Fibroblast of lung (primary cell): ENCODE measurements at places on chromosomes 3 and 15. TPM values are rescaled to one million over a fixed set of nuclear protein-coding genes. Genes with fewer than 3 reads are reported as not detected.

DNA sequence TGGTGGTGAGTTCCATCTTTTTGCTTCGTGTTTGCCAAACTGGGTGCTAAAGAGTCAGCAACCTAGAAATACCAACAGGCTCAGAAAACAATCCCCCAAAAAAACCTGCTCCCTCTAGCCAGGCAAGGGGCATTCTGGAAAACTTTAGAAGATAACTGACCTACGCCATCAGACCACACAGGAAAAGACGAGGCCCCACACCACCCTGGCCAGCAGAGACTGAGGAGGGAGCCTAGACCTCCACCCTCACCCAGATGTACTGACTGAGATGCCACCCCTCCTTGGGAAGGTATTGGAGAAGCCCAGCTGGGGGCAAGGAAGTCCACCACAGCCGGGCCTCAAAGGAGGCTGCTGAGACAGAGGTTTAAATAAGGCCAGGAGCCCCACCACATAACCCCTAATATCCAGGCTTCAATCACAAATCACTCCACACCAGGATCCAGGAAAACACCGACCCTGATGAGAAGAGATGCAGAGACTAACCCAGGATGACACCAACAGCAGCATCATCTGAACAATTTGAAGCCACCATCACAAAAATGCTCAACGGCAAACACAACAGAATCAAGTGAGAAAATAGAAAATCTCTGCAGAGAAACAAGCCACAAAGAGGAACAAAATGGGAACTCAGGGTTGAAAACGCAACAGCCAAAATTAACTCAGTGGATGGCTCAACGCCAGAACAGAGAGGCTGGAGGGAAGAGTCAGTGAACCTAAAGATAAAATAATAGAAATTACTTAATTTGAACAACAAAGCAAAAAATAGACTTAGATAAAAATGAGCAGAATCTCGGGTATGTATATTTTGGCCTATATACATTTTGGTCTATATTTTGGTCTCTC is 61.0 kb downstream of the TPRA1 start:
- no peak overlapping the region for H3K27ac ChIP-seq
- H3K4me1 ChIP-seq: no peaks in the 10 kb centered on the region
- peaks cover 6% of the 10 kb centered on the region for H3K27me3 ChIP-seq
- no peaks in the 10 kb centered on the region for H3K36me3 ChIP-seq

DNA sequence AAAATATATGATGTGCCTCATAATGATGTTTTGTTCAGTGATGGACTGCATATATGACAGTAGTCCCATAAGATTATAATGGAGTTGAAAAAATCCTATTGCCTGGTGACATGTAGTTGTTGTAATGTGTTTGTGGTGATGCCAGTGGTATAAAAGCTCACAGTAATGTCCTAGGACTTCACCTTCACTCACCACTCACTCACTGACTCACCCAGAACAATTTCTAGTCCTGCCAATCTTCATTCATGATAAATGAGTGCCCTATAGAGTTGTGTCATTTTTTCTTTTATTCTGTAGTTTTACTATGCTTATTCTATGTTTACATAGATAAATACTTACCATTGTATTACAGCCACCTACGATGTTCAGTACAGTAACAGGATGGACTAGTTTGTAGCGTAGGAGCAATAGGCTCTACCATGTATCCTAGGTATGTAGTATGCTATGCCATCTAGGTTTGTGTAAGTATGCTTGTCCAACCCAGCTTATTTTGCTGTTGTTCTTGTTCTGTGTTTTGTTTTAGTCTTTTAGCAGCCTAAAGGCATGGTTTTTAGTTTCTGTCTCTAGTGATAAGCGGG is 88.5 kb upstream of the LRRFIP2 start:
- no peak overlapping the region for H3K4me3 ChIP-seq
- H3K27ac ChIP-seq: no peak overlapping the region
- no peak for DNase-seq
- no peaks in the 10 kb centered on the region for H3K27me3 ChIP-seq
- no peaks in the 10 kb centered on the region for H3K4me1 ChIP-seq

DNA sequence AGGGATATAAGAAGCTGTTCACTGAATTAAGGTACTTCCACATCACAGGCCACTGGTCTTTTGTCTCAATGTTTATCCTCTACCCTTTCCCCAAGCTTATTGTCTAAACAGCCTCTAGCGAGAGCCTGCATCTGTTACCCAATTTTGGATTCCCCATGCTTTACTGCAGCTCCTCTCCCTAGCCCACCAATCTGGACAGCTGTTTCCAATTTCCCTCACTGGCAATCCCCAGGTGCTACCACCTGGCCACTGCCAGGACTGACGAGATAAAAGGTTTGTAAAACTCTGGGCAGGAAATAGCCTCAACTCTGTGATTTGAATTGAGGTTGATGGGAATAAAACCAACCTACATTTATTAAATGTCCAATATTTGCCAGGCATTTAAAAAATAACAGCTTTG is 58.0 kb upstream of the TEX9 start:
- no peak overlapping the region for H3K27ac ChIP-seq
- H3K4me1 ChIP-seq: no peaks in the 10 kb centered on the region
- DNase-seq: no peak
- no peaks in the 10 kb centered on the region for H3K27me3 ChIP-seq
- H3K4me3 ChIP-seq: no peak overlapping the region

Gene IL17RE
- 0.26 and 0.99 TPM in 2 replicates for total RNA-seq

- no peak overlapping the region for H3K4me3 ChIP-seq
- no peak for DNase-seq
- H3K27me3 ChIP-seq: peaks cover 19% of the 10 kb centered on the region
- no peak overlapping the region for H3K27ac ChIP-seq
- peaks cover 12% of the 10 kb centered on the region for H3K4me1 ChIP-seq
Measured at GRCh38 chr3:186828340-186828739, 14.2 kb upstream of the ADIPOQ start.

DNA sequence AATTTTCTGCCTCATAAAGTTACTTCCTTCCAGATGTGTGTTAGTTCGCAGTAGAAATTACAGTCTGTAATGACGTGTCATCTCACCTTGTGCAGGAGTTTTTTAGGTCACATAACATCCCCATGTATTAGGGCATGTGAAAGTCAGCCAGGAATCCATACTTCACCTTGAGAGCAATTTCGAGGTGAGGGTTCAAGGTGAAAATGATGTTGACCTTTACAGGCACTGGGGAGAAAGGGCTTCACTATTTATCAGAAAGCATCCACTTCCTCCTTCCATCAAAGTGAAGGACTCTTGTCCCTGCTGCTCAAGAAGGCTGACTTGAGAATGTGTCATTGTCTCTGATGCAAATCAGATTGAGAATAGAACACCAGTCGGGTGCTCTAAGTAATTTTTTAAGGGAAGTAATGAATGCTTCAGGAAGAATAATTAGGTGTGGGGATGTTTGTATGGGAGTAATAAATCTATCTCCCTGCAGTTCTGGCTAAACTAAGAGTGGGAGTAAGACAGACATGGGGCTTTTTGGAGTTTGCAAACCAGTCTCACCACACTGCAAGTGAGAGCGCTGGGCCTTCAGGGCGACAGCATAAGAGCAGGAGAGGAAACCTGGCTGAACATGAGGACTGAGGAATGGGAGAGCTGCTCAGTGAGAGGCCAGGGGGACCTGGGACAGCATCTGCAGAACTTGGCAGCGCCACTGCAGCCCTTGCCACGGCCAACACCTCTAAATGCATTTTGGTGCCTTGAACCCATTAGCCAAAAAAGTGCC is 85.9 kb upstream of the IL12A start:
- no peaks in the 10 kb centered on the region for H3K27me3 ChIP-seq
- H3K36me3 ChIP-seq: peaks cover 1% of the 10 kb centered on the region
- DNase-seq: no peak

DNA sequence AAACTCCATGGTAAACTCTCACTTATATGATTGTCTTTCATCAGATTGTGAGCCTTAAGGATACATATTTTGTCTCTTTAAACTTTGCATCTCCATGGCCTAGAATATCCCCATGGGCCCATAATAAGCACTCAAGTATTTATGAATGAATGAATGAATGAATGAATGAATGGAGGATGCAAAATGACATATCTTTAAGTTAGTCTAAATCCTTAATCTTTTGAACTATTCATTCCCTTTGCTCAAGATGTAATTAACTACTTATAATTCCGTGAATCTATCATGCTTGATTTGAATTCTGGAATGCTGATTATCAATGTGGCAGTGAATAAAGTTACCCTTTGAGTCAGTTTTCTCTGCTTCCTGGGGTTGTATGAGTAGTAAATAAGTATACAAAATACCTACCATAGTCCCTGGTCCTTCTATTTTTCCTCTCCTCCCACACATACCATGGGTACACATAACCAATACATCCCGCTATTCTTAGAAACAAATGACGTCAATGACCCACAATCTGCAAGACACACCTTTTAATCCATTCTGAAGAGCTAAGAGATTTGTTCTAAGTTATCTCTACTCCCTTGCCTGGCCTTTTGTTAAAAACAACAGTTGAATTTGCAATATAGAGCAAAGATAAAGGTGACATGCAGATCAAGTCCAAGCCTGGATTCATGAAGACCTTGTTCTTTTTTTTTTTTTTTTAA is 94.5 kb downstream of the FBN1 start:
- H3K4me1 ChIP-seq: peaks cover 35% of the 10 kb centered on the region
- H3K36me3 ChIP-seq: peaks cover 2% of the 10 kb centered on the region
- no peaks in the 10 kb centered on the region for H3K27me3 ChIP-seq

GRCh38 chr3:146322216-146322817 is 71.4 kb upstream of the PLSCR4 start:
- no peak for DNase-seq
- no peaks in the 10 kb centered on the region for H3K36me3 ChIP-seq
- H3K4me3 ChIP-seq: no peak overlapping the region
- no peaks in the 10 kb centered on the region for H3K27me3 ChIP-seq
- H3K27ac ChIP-seq: no peak overlapping the region

- no peaks in the 10 kb centered on the region for H3K27me3 ChIP-seq
- DNase-seq: peak; percentile 6
- no peaks in the 10 kb centered on the region for H3K4me1 ChIP-seq
Measured at GRCh38 chr3:180467177-180467576, 134.8 kb upstream of the TTC14 start.

Gene PEX5L
- total RNA-seq: 0.51 and 5.9 TPM in 2 replicates

Gene SENP2
- total RNA-seq: 23.6 and 26.9 TPM in 2 replicates

Gene GOLGA6L9
- total RNA-seq: 1.5 TPM in 2 replicates

Gene TUSC7
- not detected in 2 replicates for total RNA-seq

- no peak overlapping the region for H3K4me3 ChIP-seq
- H3K4me1 ChIP-seq: no peaks in the 10 kb centered on the region
- H3K27me3 ChIP-seq: no peaks in the 10 kb centered on the region
- DNase-seq: peak; percentile 8
- no peaks in the 10 kb centered on the region for H3K36me3 ChIP-seq
Measured at GRCh38 chr3:171614318-171614921, 154.2 kb upstream of the TNIK start.

GRCh38 chr3:109353057-109353456 is 15.7 kb upstream of the DPPA4 start:
- DNase-seq: peak; percentile 63
- H3K27me3 ChIP-seq: no peaks in the 10 kb centered on the region
- H3K27ac ChIP-seq: no peak overlapping the region
- no peaks in the 10 kb centered on the region for H3K4me1 ChIP-seq
- H3K4me3 ChIP-seq: no peak overlapping the region

DNA sequence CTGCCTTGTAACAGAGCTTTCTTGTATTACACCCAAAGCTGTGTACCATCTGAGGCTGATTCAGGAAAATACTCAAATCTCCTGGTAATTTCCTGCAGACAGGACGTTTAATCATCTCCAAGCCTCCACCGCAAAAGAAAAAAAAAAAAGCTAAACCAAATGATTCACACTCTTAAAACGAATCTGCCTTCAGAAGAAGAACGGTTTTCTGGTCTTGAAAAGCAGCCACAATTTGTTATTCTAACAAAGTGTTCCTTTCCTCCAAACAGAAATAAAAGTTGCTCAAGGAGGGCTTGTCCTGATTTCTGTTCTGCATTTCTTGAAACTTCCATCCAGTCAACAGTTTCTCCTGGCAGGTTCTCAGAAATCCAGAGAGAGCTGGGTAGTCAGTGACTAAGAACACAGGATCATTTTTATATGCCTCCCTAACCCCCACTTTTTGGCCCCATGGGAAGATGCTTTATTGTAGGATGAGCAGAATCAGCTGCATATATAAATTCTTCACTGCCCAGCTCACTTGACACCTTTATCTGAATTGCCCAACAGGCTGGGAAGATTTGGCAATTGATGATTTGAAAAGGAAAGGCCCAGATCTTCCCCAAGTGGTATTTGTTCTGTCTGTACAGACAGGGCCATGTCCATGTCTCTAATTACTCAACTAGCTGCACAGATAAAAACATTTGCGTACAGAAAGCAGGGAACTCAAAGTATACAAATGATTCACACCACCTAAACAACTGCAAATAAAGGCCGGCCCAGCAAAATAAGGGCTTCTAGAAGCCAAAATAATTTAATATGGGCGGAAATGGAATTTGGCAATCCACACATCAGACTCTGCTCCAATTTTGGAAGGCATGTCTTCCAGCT is 41.0 kb upstream of the PRICKLE2 start:
- peak; percentile 97 for DNase-seq
- H3K4me1 ChIP-seq: peaks cover 14% of the 10 kb centered on the region
- peak overlapping the region; percentile 78 for H3K4me3 ChIP-seq

- no peak overlapping the region for H3K4me3 ChIP-seq
- H3K27ac ChIP-seq: no peak overlapping the region
- H3K27me3 ChIP-seq: peaks cover 10% of the 10 kb centered on the region
- H3K4me1 ChIP-seq: no peaks in the 10 kb centered on the region
- no peaks in the 10 kb centered on the region for H3K36me3 ChIP-seq
- DNase-seq: no peak
Measured at GRCh38 chr15:89341316-89342005, 6.8 kb upstream of the POLG start.

GRCh38 chr3:77001062-77001701 is 38.7 kb upstream of the ROBO2 start:
- no peak overlapping the region for H3K27ac ChIP-seq
- no peaks in the 10 kb centered on the region for H3K36me3 ChIP-seq
- peak; percentile 28 for DNase-seq
- no peak overlapping the region for H3K4me3 ChIP-seq
- no peaks in the 10 kb centered on the region for H3K27me3 ChIP-seq
